ENCODE measurements at places on chromosomes 11 and 22.

GRCh38 chr11:59680287-59681154 lies 11.7 kb upstream of the PATL1 start:
- peak; percentile 71 for DNase-seq

DNA sequence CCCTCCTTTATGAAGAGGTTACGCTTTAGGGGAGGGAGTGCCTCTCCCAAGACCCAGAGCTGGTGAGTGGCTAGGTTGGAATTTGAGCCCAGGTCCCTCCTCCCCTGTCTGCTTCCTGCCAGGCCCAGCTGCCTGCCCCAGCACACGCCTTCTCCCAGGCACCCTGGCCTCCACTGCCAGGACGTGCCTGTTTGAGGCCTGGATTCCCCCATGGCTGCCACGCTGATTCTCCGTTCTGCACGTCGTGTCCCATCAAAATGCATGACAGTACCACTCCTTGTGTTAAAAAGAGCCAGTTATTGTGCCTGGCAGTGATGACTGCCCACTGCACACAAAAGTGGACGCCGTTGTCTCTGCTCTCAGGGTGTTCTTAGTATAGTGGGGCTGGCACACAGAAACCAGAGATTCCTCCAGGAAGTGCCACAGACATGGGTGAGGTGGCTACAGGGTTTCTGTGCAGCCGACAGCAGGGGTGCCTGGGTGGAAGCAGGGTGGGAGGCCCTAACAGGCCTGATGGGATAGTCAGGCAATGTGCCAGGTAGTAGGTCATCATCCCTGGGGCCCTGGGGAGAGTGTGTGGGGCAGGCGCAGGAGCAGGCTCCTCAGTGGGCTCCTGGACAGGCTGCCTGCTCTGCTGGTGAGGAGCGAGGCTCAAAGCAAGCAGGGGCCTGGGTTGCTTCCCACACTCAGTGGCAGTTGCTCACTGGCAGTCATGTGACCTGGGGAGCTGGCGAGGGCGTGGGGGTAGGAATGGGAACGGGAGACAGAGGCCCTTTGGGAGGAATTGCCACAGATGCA lies 24.2 kb downstream of the MED15 start:
- DNase-seq: peak; percentile 93

- DNase-seq: no peak
Observed at GRCh38 chr11:133382131-133382812, 150.0 kb downstream of the OPCML start.

DNA sequence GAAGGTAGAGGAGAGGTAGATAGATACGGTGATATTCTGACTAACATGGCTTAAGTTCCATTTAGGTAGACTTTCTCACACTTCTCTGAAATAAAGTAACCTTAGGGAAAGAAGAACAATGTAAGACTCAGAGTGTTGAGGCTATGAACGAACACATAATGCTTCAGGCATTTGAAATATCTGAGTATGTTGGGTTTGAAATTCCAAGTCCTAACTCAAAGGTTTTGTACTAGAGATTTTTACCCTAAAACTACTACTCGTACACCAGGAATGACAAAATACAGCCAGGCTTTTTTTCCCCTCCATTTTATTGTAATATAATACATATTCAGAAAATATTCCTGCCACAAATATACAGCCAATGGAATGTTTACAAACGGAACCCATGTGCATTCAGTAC lies 592.6 kb downstream of the ETS1 start:
- DNase-seq: peak; percentile 73

DNA sequence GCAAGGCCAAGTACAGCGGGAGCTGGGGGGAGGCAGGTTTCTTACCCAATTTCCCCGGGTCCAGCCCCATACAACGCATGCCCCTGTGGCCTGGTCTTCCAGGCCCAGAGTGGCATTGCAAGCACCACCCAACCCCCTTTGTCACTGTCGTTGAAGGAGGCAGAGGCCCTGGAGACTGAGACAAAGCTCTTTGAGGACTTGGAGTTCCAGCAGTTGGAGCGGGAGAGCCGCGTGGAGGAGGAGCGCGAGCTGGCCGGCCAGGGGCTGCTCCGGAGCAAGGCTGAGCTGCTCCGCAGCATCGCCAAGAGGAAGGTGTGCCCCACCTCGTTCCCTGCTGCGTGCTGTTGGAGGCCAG lies 27.8 kb downstream of the PHLDB1 start:
- no peak for DNase-seq

DNA sequence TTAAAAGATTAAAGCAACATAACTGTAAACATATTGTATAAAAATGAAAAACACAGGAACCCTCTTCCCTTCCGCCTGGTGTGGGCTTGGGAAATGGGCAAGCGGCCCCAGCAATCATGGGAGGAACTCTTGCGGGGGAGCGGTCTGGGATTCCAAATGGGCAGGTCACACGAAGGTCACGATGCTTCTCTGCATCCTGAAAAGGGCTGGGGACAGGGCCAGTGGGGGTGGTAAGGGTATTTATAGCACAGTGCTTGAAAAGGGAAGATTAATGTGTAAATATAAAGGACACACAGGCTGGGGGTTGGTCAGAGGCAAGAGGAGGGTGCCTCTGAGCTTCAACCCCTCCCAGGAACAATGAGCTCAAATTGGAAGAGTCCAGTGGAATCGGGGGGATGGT lies 46.9 kb upstream of the OR4B1 start:
- no peak for DNase-seq

- no peak for DNase-seq
Observed at GRCh38 chr11:34013898-34014571, 37.5 kb upstream of the CAPRIN1 start.

DNA sequence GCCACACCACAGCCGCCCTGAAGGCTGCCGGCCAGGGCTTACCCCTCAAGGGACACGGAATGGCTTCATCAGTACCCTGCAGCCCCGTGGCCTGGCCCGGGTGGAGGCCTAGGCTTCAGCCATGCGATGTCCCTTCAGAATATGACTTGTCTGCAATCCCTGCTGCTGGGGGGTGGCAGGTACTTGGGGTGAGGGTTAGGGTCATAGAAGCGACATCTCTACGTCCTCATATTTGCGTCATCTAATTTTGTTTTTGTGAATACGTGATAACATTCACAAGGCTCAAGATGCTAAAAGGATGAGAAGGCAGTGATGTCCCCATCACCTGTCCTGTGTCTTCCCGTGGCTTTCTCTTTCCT lies 6.4 kb downstream of the CCND1 start:
- no peak for DNase-seq

DNA sequence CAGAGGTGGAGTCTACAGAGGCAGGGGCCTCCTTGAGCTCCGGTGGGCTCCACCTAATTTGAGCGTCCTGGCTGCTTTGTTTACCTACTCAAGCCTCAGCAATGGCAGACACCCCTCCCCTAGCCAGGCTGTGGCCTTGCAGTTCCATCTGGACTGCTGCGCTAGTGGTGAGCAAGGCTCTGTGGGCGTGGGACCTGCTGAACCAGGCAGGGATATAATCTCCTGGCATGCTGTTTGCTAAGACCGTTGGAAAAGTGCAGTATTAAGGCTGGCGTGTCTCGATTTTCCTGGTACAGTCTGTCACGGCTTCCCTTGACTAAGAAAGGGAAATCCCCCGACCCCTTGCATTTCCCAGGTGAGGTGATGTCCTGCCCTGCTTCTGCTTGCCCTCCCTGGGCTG lies 77.7 kb downstream of the GDPD4 start:
- DNase-seq: no peak

GRCh38 chr11:15635521-15635920 lies 520.8 kb downstream of the INSC start:
- DNase-seq: no peak

- DNase-seq: peak; percentile 85
Observed at GRCh38 chr22:37353839-37354238, 71.5 kb downstream of the CYTH4 start.

- no peak for DNase-seq
Observed at GRCh38 chr22:50009765-50010675, 2.5 kb downstream of the IL17REL start.

DNA sequence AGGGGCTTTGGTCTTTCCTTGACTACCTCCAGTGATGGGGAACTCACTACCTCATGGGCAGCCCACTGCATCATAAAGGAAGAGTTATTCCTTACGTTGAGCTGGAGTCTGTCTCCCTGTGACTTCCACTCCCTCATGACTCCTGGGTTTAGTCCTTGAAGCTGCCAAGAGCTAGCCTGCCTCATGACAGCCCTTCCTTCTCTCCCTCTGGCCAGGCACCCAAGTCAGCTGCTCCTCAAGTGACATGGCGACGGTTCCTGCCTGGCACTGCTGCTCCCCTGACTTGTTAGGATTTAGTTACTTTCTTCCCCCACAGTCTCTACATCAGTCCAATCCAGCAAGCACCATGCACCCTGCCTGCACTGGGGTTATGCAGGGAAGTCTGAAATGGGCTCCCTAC lies 196.1 kb upstream of the TBCEL start:
- DNase-seq: no peak

DNA sequence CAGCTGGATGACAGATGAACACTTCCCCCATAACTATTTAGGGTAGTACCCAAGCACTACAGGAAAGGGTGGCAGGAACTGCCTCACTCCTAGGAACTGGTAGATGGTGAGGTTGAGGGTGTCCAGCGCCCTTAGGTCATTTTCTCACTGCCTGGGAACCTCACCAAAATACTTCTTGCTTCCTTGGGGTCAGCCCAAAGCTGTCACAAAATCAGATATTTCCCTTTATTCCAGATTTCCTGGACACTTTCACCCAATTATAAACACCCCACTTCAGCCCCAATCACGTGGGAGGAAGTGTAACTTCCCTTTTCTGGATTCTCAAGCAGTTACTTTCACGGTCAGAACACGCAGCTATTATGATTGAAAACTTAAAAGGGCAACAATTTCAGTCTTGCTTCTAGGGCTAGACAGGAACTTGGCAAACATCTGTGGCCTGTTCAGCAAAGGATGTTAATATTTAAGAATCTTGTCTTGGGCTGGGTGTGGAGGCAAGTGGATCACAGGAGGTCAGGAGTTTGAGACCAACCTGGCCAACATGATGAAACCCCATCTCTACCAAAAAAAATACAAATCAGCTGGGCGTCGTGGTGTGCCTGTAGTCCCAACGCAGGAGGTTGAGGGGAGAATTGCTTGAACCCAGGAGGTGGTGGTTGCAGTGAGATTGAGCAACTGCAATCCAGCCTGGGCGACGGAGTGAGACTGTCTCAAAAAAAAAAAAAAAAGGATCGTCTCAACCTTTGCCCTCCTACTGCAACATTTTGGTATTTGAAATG lies 4.0 kb downstream of the FTH1 start:
- DNase-seq: peak; percentile 61

DNA sequence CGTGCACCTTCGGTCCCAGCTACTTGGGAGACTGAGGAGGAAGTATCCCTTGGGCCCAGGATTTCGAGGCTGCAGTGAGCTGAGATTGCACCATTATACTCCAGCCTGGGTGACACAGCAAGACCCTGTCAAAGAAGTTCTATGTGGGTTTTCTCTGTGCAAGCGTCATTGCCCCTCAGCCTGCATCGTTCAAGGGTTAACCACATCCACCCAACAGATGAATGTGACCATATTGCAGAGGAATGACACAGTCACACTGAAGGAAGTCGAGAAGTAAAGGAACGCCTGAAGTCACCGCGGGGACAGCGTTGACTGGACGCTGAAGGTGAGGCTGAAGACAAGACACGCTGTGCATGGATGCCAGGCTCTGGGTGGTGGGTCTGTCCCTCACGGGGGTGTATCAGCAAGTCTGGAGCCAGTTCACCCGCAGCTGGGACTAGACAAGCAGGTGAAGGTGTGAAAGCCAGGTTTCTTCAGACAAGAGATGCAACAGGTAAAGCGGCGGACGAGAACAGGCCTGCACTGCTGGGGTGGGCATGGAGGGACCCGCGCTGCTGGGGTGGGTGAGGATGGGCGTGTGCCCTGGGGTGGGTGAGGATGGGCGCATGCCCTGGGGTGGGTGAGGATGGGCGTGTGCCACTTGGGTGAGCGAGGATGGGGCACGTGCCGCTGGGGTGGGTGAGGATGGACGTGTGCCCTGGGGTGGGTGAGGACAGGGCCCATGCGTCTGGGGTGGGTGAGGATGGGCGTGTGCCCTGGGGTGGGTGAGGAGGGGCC lies 36.5 kb upstream of the TOLLIP start:
- DNase-seq: no peak

- peak; percentile 33 for DNase-seq
Observed at GRCh38 chr22:50030297-50031188, 18.0 kb upstream of the IL17REL start.

DNA sequence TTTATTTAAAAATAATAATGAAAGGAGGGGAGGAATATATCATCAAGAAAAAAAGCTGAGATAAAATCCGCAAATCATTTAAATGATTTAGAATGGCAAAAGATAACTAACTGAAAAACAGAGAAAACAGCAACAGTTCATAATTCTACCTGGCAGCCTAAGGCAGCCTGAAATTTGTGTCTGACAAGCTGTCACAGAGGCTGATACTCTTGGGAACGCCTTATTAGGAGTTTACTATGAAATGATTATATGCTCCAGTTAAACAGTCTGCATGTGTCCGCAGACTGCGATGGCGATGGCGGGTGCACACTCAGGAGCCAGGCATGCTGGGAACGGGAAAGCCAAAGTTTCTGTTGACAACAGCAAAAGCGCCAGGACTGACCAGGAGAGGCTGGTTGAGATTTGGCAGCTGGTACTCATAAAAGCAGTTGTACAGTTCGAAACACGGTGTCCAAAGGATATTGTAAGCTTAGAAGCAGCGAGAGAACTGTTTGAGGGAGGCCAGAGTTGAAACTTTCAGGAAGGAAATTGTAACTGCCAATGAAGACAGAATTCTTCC lies 172.9 kb upstream of the MPPED2 start:
- no peak for DNase-seq

GRCh38 chr22:37267661-37268413 lies 14.5 kb upstream of the CYTH4 start:
- DNase-seq: no peak

DNA sequence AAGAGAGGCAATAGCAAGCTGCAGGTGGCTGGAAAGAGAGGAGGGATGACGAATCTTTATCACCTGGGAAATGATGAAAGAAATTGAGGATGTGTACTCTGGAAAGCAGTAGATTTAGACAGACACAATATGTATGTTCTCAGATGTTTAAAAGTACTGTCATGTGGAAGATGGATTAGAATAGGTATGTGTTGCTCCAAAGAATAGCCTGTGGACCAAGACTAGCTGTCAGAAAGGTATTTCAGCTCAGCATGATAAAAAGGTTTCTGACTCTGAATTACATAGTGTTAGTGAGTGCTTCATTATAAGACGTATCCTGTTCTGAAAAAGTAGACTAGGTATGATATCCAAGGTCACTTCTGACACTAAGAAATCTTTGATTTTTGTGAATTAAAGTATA lies 322.4 kb downstream of the CNTN5 start:
- DNase-seq: no peak

DNA sequence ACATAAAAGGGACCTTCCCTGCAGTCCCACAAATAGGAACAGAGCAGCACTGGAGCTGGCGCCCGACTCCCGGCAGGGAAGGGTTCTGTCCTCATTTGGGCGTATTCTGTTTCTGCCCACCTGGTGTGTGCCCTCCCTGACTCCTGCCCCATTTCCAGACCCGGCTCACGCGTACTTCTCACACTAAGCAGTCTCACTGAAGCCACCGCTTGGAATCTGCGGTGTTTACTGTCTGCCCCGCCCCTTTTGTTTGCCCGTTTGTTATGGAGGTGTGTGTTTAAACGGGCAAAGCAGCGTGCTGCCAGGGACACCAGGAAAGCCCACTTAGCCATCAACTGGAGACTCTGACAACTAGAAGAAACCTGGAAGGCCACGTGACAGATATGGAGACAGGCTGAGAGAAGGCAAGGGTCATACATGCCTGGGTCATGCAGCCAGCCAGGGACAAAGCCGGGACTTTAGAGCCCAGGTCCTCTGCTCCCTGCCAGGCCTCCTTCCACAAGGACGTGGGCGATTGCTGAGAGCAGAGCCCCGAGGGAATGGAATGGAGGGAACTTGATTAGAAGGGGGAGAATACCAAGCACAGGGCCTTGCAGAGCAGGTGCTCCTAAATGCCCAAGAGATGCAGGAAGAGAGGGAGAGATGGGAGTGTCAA lies 8.7 kb upstream of the EFCAB6 start:
- DNase-seq: no peak
